ENCODE measurements at places on chromosomes 6 and 20.

GRCh38 chr6:131946992-131947955, 3.9 kb downstream of the CCN2 start:
- no peak for DNase-seq

DNA sequence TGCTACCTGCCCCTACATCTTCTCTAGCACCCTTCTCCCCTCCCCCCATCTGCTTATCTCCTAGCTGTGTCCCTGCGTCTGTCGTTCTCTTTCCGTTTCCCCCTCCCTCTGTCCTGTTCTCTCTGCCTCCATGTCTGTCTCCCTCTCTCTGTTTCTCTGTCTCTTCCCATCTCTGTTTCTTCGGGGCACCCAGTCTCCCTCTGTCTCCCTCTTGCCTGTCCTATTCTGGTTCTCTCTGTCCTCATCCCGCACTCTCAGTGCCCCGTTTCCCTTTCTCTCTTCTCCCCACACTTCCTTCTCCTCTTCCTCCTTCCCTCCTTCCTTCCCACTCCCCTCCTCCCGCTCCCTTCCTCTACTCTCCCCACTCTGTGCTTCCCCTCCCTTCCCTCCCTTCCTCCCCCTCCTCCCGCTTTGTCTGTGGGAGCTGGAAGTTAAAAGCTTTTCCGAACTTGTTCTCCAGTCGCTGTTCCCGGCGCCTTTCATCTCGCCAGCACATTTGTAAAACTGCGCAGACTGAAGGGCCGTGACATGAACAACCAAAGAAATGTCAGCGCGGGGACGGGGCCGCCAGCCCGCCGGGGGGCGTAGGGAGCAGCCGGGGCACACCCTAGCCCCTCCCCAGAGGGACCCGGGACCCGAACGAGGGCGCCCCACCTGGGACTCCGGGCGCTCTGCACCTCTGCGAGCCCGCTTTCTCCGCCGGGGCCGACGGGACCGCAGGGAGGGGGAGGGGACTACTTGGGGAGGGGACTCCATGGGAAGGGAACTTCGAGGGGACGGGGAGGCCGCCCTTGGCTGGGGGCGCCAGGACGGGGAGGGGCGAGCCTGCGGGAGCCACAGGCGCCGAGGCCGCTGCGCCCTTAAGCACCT, 4.0 kb upstream of the CDH22 start:
- DNase-seq, result no peak

DNA sequence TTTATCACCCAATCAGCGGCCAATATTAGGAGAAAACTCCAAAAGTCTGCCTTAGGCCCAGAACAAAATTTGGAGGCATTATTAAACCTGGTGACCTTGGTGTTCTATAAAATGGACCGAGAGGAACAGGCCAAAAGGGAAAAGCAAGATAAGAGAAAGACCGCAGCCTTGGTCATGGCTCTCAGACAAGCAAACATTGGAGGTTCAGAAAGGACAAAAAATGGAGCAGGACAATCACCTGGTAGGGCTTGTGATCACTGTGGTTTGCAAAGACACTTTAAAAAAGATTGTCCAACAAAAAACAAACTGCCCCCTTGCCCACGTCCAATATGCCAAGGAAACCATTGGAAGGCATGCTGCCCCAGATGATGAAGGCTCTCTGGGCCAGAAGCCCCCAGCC, 31.2 kb downstream of the CEP85L start:
- no peak for DNase-seq

GRCh38 chr6:100258752-100259151, 206.0 kb downstream of the SIM1 start:
- DNase-seq, result no peak
